Renal cortex interstitium (tissue), 15 donors: ENCODE measurements at places on chromosomes 12 and 14. TPM values are rescaled to one million over a fixed set of nuclear protein-coding genes. Genes with fewer than 3 reads are reported as not detected.

DNA sequence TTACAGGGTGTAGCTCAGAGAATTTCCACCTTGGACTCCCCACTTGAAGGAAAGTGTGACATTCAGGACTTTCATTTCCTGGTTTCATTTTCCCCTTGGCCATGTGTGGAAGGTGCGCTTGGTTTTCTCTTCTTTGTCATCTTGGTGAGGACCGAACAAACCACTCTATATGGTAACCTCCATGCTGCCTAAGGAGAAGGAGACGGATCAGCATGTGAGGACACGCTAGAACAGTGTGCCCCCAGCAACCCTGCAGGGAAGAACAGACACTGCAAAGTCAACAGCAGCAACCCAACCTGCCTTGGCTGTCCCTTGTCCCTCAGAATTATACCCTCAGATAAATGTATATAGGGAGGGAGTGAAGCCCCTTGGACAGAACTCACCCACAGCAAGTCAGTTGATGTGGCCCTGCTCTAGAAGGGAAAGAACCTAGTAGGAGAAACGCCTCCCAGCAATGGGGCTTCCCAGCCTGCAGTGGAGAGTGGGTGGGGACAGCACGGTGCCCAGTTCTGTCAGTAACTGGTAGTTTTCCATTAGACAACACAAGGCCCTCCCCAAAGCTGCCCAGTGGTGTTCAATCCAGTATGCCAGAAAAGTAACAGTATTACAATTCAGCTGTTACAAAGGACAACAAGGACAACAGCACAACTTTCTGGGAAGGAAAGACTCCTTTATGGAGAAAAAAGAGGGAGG is 18.9 kb upstream of the COCH start:
- DNase-seq: no peak

- no peak for DNase-seq
Observed at GRCh38 chr12:52570511-52570910, 3.1 kb downstream of the KRT74 start.

DNA sequence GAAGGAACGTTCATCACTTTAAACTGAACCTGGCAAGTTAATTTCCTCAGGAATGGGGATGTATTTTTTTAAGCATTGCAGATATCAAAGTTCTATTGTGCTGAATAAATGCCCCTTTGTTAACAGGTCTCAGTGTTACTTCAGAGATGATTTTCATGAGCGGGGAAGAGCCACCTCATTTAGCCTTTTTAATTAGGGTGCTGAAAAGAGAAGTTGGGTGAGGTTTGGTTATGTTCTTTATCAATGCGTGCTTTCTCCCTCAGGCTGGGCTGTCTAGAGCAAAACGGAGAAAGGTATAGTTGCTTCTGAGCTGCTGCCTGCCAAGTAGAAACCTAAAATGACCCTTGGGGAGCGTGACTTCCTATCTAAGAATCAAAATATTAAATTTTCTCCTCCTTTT is 8.0 kb upstream of the HIP1R start:
- DNase-seq: no peak

GRCh38 chr14:67487937-67488893 is at the start of gene TMEM229B:
TMEM229B (minus strand) TSS chr14:67488721; CDS start chr14:67473923, 14,798 bp downstream.
- no peak for DNase-seq

DNA sequence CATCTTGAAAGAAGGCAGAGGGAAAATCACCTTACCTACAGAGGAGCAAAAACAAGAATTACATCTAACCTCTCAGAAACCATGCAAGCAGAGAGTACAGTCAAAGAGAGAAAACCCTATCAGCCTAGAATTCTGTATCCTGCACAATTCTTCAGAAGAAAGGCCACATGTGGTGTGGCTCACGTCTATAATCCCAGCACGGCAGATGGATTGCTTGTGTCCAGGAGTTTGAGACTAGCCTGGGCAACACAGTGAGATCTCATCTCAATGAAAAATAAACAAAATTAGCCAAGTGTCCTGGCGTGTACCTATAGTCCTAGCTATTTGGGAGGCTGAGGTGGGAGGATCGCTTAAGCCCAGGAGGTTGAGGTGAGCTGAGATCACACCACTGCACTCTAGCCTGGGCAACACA is 48.2 kb downstream of the ATF7 start:
- DNase-seq: no peak

GRCh38 chr12:127230843-127231260 is 1036.1 kb upstream of the TMEM132C start:
- no peak for DNase-seq

GRCh38 chr12:112466011-112466422 is 47.3 kb downstream of the PTPN11 start:
- no peak for DNase-seq

DNA sequence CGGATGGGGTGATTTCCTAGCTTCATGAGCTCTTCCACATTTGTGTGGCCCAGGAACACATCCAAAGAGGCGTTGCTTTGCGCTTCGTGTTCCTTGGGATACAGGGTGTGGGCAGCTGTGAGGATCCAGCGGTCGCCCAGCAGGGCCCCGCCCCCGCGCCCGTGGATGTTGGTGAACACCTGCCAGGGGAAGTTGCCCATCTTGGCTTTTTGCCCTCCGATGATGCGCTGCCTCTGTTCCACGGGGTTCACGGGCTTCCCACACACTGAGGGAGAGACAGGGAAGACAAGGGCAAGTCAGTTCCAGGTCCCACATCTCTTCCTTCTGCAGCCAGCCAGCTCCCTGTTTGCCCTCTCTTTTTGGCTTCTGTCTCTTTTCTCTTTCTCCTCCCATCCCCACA is 11.2 kb downstream of the C1R start:
- DNase-seq: no peak

GRCh38 chr12:21884936-21885335 is 56.3 kb downstream of the ABCC9 start:
- no peak for DNase-seq

GRCh38 chr14:59294662-59294992 is 106.2 kb downstream of the DAAM1 start:
- DNase-seq: no peak

DNA sequence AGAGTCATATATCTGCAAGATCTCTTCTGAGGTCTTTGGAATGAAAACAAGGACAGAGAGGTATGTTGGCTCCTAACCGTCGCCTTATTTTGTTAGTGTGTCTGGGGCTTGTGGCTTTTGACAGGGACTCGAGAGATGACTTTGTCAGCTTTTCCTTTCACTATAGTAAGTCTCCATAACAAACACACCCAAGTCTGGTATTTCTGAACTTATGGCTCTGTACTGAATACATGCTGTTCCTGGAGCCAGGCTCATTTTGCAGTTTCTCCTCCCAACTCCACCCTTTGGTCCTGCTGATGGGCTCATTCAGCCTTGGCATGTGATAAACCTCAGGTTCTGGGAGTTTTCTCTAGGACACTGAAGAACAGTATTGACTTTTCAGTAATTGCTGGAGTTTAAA is 27.7 kb upstream of the TMED10 start:
- DNase-seq: no peak

DNA sequence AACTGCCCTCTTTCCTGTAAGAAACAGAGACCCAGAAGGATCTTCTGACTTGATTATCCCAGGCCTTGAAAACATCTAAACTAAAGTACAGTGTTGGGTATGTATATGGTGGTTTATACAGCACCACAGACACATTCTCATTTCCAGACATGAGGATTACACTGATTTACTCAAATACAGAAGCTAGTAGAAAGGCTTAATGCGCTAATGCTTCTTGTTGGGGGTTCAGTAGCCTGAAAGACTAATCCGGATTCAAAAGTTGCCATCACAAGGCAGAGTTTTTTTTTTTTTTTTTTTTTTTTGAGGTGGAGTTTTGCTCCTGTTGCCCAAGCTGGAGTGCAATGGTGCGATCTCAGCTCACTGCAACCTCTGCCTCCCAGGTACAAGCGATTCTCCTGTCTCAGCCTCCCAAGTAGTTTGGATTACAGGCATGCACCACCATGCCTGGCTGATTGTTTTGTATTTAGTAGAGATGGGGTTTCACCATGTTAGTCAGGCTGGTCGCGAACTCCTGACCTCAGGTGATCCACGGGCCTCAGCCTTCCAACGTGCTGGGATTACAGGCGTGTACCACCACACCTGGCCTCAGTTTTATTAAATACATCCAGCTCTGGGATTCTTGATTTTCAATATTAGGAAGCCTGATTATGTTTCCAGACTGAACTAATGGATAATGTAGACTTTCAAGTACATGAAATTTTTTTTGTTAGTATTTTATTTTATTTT is 46.3 kb upstream of the HECTD1 start:
- DNase-seq: no peak

GRCh38 chr14:58822856-58823255 is 185.1 kb downstream of the DACT1 start:
- DNase-seq: no peak

GRCh38 chr12:19003141-19003540 is 126.4 kb upstream of the PLEKHA5 start:
- no peak for DNase-seq

DNA sequence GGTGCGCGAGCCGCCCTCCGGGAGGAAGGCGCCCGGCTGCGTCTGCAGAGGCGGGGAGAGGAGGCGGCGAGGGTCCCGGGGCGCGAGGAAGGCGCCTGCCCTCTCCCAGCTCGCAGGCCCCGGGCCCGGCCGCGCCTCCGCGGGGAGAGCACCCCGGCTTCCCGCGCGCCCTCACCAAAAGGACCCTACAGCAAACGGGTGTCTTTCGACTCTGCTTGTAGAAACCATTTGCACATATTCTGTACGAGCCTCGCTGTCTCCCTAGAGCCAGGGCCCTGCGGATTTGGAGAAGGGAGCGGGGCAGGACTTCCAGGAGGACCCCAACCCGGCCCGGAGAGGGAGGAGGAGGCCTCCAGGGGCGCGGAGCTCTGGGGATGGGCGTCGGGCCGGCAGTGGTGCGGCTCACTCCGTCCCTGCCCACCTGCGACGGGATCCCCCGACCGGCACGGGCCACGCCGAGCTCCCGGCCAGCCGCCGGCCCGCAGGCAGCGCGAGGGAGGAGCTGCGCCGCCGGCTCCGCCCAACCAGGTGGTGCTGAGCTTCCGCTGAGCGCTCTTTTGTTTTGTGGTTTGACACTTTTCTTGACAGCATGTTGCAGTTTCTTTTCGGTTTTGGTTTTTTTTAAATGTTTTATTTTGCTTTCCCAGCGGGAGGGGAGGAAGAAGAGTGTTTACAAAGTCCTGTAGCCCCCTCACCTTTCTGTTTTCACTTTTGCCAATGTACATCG is 103.3 kb upstream of the FKBP4 start:
- DNase-seq: peak; percentile 21

DNA sequence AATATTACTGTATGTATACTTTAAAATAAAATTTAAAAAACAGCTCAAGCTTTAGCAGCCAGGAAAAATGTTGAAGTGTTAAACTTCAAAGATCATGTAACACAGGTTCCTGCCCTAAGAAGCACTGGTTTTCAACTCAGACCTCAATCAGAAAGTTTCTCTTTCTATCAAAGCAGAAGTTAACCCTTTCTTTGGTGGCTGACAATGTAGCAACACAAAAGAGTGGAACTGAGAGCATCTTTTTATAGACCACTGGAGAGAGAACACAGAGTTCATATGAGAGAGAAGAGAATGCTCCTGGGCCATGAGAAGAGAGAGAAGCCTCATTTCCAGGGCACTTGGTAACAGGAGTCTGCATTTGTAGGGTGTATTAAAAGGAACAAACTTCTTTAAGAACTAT is 42.2 kb upstream of the KTN1 start:
- DNase-seq: no peak

DNA sequence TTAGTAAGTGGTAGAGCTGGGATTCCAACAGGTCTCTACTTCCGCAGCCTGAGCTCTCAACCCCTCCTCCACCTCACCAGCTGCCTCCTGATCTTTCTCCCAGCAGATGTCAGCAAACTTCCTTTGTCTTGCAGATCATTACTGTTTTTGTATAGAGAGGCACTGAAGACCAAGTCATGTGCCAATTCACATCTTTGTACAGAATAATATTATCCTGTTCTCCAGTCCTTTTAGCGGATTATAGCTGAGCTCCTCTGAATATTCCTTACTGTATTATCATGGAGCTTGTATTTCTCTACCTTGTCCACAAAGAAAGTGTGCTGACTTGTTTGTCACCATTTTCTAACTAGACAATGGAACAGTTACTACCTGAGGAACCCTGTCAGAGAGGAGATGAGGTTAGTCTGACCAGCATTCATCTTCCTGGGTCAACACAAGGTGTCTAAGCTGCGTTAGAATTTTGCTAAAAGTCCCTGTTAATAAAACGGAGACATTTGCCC is 142.3 kb upstream of the ARHGAP5 start:
- DNase-seq: peak; percentile 28

Gene PAX9
- 0.27 TPM for polyA plus RNA-seq

Gene SLC2A3
- 31.4 TPM for polyA plus RNA-seq

Gene PRB2
- polyA plus RNA-seq: not detected

Gene NRIP2
- 29.5 TPM for polyA plus RNA-seq

Gene CCDC175
- 0.43 TPM for polyA plus RNA-seq

Gene TMEM119
- polyA plus RNA-seq: 17.6 TPM

Gene NUAK1
- 10.9 TPM for polyA plus RNA-seq

Gene CLSTN3
- polyA plus RNA-seq: 112 TPM
